Esophagus muscularis mucosa (tissue), 4 donors: ENCODE measurements at places on chromosomes 12 and 14. TPM values are rescaled to one million over a fixed set of nuclear protein-coding genes. Genes with fewer than 3 reads are reported as not detected.

- no peak for DNase-seq
These were observed 9.2 kb upstream of the MYL6B start for GRCh38 chr12:56143217-56143616.

Gene SLC38A4
- not detected for total RNA-seq

GRCh38 chr14:24080142-24080530 lies 8.8 kb downstream of the CPNE6 start:
- no peak for DNase-seq

- no peak for DNase-seq
These were observed 3.0 kb downstream of the SDSL start for GRCh38 chr12:113424915-113425823.

Gene CCDC63
- not detected for total RNA-seq
